Jurkat, Clone E6-1 (cell line): ENCODE measurements at places on chromosomes 6 and 20.

DNA sequence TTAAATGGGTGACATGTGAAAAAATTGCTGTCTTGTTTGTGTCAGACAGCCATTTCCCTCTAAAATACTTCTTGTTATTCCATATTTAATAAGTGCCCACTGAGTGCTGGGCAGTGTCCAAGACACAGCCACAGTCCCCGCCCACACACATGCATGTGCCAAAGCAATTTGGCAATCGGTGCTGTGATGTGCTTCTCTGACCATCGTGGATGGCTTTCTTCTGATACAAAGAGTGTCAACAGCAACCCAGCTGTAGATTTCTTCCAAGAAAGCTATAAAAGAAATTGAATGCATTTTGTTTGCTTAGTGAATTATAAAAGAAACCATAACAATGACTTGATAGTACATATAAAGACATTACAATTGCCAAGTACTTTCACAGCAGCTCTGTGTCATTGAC is 140.5 kb upstream of the ATXN1 start:
- DNase-seq: no peak

GRCh38 chr6:2843138-2843740 is 1.6 kb upstream of the SERPINB1 start:
- no peak for DNase-seq

DNA sequence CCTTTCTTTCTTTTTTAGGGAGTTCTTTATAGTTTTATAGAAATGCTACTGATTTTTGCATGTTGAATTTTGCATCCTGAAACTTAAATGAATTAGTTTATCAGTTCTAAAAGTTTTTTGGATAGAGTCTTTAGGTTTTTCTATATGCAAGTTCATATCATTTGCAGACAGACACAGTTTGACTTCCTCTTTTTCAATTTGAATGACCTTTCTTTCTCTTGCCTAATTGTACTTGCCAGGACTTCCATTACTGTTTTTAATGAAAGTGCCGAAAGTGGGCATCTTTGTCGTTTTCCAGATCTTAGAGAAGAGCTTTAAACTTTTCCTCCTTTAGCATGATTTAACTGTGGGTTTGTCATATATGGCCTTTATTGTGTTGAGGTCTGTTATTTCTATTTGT is 21.1 kb upstream of the EDN1 start:
- no peak for DNase-seq

GRCh38 chr6:2166717-2167116 is 78.7 kb downstream of the GMDS start:
- DNase-seq: no peak

GRCh38 chr6:21595285-21596144 is 2.0 kb downstream of the SOX4 start:
- no peak for DNase-seq

GRCh38 chr6:107120404-107120803 is 5.1 kb upstream of the BEND3 start:
- no peak for DNase-seq

DNA sequence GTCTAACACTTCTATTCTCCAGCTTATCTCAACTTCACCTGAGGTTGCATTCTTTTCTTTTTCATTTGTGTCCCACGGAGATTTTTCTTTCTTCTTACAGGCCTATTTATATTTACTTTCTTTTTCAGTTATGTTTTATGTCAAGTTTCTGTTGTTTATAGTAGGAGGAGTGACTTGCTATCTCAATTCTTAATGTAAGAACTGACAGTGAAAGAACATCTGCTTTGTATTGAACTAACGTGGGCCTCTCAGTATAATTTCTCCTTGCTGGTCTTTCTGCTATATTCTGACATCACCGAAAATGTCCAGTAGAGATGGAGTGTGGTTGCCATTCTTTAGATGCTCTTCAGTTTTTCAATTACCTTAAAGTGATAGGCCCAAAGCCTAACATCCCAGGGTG is 521.7 kb downstream of the EPM2A start:
- DNase-seq: no peak

DNA sequence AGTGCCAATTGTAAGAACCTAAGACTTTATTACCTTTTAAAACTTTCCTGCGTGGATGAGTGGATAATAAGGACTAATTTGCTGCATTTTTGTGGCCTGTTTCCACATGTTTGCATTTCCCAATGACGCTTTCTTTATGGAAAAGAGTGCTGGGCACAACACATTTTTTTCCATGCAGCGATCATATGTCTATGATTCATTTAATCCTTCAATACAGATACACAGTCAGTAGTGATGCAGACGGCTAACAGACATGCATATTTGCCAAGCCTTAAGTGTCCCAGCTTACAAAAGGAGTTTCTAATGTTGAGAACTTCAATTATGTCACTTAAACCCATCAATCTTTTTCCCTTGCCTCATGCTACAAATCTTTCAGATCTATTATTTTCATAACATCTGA is 239.8 kb upstream of the PREP start:
- no peak for DNase-seq

- no peak for DNase-seq
These were observed 9.5 kb downstream of the TNFAIP3 start for GRCh38 chr6:137876547-137876946.

GRCh38 chr6:25118038-25118437 is 161.1 kb upstream of the CARMIL1 start:
- DNase-seq: no peak

- DNase-seq: no peak
These were observed 154.8 kb upstream of the KCNQ5 start for GRCh38 chr6:72466971-72467566.

- DNase-seq: no peak
These were observed 51.8 kb upstream of the MYB start for GRCh38 chr6:135129136-135129856.

GRCh38 chr6:137699031-137699683 is 167.9 kb upstream of the TNFAIP3 start:
- peak; percentile 48 for DNase-seq

GRCh38 chr20:25309395-25310267 is 61.7 kb downstream of the PYGB start:
- no peak for DNase-seq

- no peak for DNase-seq
These were observed 452.0 kb downstream of the PREX1 start for GRCh38 chr20:48375804-48376203.

DNA sequence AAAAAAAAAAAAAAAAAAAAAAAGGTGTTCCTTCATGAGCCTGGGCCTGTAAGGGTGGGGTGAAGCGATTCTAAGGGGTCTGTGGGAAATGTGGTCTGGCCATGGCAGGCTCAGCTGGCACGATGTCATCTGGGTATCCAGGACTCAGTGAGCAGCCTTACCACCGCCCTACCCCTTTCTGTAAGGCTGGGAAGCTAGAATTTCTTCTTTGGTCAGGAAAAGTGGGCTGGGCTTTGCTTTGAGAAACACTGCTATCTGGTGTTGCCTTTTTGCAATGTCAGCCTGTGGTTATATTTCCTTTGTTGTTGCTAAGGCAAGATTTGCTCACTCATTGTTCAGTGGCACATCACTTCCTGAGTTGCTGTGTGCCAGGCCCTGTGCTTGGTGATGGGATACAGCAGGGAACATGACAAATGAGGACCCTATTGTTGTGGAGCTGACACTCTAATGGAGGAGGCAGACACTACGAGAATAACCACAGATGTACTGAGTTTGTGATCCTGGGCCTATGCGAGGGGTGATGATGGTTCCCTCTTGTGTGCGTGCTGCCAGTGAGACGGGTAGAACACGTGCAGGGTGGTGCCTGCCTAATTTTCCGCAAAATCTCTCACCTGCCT is 45.9 kb upstream of the ZNFX1 start:
- DNase-seq: peak; percentile 89

DNA sequence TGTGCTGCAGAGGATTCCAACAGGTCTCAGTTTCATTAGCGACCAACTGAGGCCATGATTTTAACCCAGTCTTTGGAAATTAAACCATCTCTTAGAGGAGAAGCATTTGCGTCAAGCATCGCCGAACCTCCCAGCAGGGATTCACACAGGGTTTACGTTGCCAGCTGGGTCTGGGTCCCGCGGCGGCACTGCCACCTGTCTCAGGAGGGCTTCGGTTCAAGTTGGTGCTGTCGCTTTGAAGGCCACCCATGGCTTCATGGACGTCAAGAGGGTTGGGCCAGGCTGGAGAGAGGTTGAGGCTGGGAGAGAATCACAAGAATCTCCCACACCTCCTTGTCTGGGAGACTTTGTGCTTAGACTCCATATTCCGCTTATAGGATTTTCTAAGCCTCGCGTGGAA is 43.0 kb upstream of the FRMD1 start:
- DNase-seq: no peak

GRCh38 chr20:346033-346639 is 775 bp upstream of the NRSN2 start:
- no peak for DNase-seq

DNA sequence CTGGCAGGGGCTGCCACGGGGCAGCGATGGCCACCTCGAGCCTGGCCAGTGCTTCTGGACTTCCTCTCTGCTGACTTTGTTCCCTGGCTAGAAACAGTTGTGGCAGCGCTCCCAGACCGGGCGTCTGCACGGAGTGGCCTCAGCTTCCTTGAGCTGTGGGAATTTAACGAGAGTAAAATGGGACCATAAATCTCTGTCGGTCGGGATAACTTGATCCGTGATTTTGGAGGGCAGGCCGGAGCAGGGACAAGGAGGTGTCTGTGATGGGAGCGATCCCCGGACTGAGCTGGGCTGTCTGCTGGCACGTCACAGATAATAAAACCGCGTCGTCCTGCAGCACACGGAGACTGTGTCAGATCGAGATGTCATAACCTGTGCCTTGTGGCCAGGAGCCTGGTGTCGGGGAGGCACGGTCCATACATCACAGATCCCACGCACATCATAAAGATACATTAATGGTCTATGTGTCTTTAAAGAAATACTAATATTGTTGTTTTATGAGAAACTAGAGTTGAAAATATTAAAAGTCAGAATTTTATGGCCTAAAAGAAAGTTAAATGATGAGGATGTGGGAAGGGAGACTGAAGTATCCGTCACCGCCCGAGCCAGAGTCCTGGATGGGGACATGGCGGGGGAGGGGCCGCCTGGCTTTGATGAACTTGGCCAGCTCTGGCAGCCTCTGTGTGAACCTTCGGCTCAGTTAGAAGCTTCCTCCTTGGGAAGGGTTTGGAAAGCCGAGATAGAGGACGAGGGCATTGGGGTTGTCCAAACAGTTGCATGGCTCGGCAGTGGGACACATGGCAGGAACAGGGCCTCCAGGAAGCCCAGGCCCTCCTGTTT is 6.5 kb upstream of the RBBP8NL start:
- no peak for DNase-seq

DNA sequence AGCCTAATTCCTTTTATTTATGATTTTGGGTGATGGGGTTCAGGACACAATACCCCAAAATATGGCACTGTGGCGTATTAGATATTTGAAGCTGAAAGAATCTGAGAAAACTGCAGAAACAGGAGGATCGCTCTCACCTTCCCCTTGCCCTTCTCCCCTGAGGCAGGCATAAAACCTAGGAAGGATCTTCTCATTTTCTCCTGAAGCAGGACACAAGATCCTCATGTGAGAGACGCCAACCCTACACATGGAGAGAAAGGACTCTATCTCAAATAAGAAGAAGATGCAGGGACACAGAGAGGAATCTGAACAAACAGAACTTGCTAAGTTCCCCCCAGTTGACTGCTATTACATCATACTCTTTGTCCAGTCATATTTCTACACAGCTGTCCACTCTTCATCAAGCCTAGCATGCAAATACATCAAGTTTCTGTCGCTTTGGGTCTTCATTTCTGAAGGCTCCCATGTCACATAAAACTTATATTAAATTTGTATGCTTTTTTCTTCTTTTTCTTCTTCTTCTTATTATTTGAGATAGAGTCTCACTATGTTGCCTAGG is 109.0 kb downstream of the DTNBP1 start:
- DNase-seq: no peak

GRCh38 chr6:19137505-19137904 is 699.7 kb upstream of the ID4 start:
- no peak for DNase-seq

GRCh38 chr20:37902504-37903313 is at the start of gene VSTM2L:
Gene VSTM2L, plus strand, starts transcription at chr20:37903127. Its CDS starts 224 bp downstream, at chr20:37903351.
- DNase-seq: no peak

GRCh38 chr6:42642794-42643193 is 79.0 kb downstream of the UBR2 start:
- DNase-seq: no peak

DNA sequence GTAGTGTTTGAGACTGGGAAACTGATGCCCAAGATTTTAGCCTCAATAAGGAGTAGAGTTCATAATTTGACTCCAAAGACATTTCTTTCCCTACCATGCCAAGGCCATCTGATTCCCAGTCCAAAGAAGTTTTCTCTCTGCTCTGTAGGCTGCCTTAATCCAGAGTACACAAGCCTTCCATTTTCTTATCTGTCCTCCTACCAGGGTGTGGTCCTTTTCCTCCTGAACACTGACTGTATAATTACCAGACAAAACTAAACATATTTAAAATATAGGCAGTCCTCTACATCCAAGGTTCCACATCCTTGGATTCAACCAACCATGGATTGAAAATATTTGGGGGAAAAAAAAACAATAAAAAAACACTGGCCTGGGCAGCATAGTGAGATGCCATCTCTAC is 108.4 kb downstream of the SLC16A10 start:
- DNase-seq: no peak

DNA sequence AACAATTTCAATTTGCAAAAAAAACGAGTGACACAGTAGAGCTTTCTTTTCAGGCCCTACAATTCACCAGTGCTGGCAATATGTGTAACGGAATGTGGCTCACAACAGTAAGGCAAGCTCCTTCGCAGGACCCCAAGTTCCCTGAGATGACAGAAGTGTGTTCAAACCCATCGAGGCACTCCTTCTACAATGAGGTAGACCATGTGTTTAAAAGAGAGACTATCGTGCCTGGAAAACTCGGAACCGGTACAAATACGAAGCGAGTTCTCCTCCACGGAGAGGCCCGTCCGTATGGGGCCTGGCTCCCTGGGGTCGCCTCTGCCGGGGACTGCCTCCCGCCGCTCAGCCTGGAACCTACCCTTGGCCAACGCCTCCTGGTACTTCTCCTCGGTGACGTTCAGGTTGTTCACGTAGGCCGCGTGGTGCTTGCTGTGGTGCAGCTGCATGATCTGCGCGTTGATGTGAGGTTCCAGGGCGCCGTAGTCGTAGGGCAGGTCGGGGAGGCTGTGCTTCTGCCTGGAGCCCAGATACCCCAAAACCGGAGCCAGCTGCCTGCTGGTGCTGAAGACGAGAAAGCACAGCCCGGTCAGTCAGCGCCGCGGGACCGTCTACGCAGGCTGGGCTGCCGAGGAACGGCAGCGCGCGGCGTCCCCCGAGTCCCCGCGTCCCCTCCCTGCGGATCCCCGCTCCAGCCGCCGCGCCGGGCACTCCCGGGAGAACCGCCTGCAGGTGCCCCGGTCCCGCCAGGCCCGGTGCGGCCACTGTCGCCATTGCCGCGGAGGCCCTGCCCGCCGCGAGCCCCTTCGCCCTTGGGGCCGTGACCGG is 526 bp downstream of the SOD2 start:
- no peak for DNase-seq

DNA sequence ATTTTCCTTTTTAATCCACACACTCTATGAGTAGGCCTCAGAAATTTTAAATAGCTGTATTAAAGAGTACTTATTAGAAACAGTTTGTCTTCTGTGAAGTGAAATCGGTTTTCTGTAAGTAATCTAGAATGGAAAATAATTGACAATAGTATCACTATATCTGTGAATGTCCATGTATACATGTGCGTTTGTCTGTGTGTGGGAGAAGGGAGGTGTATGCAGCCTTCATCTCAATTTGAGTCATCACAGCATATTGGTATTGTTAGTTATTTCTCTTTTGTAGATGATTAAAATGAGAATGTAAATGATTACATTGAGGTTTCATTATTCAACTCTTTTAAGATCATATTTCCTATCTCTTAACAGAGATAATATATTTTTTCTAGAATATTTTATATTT is 206.0 kb downstream of the EYS start:
- DNase-seq: no peak

- no peak for DNase-seq
These were observed 42.8 kb upstream of the HFE start for GRCh38 chr6:26044140-26045064.
